ENCODE measurements at places on chromosomes 6 and 20.

DNA sequence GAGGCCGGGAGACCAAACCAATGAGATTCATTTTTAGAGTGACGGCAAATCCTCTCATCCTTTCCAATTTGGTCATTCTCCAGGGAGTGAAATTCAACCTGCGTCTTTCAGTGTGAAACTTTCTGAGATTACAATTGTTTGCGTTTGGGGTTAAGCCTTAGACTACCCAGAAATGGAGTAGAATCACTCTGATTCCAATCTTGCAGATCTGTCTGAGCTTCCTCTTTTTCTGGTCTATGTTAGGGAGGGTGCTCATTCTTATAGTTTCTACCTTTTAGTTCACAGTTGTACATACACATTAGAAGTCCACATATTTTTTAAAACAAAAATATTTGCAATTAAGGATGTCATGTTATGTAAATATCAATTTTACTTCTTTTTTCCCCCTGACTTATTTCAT, 183.0 kb upstream of the PHACTR1 start:
- DNase-seq = no peak

- DNase-seq = no peak
Measured at GRCh38 chr20:2983508-2983907, 59.9 kb upstream of the GNRH2 start.

- DNase-seq = no peak
Measured at GRCh38 chr20:50320901-50321796, 130.5 kb downstream of the CEBPB start.

DNA sequence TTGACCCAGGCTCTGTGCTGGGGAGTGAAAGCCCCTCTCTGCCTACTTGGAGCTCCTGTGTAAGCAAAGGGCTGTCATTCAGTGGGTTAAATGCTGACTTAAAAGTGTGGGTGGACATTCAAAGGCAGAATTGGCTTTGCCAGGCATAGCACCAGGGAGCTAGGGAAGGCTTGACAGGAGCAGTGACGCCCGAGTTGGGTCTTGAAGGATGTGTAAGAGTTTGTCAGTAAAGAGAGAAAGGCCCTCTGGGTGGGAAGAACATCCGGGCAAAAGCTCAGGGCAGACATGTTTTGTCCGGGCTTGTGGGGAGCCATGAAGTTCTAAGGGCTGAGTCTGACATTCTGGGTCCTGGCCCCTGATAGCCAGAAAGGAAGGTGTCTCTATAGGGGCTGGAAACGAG, 27.9 kb upstream of the CHMP4B start:
- no peak for DNase-seq

- DNase-seq = no peak
Measured at GRCh38 chr6:62037445-62037844, 248.6 kb downstream of the KHDRBS2 start.

DNA sequence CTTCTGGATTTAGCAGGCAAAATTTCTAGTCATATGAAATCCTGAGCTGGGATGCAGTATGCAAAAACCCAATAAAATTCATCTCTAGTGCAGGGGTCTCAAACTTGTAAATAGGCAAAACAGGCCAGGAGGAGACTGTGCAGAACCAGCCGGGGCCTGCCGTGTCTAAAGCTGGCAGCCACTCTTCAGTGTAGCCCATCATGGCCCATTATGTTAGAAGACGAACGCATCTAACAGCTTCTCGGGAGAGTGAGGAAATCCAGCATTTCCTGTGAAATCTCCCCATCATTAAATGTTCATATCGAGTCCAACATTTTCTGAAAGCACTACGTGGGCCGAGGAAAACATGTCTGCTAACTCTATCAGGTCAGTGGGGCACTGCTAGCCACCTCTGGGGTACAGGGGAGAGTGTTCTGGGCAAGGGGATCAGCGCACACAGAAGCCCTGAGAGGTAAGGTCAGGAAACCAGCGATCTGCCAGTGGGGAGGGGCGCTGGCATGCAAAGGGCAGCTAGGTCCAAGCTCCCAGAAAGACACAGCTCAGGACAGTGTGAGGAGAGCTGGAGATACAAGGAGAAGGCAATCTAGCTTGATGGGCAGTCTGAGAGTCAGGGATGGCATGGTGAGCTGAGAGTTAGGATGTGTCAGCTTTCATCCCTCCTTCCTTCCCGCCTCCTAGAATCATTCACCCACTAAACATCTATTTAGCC, 144.2 kb downstream of the PREX1 start:
- no peak for DNase-seq

- no peak for DNase-seq
Measured at GRCh38 chr6:150978624-150979023, 113.1 kb downstream of the MTHFD1L start.

- no peak for DNase-seq
Measured at GRCh38 chr6:48986845-48987244, 476.2 kb downstream of the MMUT start.
